Hypothalamus (tissue), 51 donors: ENCODE measurements at places on chromosomes 1 and 21.

GRCh38 chr1:14944471-14944985 is 209.0 kb upstream of the TMEM51 start:
- DNase-seq = no peak

GRCh38 chr1:94039514-94039870 is 81.5 kb downstream of the ABCA4 start:
- peak; percentile 18 for DNase-seq

- DNase-seq = no peak
These were observed 277.6 kb downstream of the KIF26B start for GRCh38 chr1:245432228-245432875.

DNA sequence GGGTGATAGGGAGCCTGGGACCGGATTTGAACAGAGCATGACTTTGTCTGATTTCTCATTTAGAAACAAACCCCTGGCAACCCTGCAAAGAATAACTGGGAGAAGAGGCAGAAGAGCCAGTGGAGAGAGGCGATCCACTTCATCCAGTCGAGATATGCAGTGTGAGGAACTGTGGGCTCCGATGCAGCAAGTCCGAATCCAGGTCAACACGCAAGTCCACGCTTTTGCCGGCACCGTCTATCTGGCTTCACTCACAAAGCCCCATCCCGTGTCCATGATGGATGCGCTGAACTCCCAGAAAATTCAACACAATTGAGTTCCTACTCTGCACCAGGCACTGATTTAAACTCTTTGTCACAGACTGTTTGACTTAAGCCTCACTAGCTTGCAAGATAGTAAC is 191.3 kb downstream of the GRIK3 start:
- no peak for DNase-seq

GRCh38 chr1:234405676-234406075 is 32.4 kb downstream of the COA6 start:
- no peak for DNase-seq

GRCh38 chr1:101137144-101138126 is 99.4 kb upstream of the S1PR1 start:
- no peak for DNase-seq

- DNase-seq = no peak
These were observed 31.1 kb downstream of the EDARADD start for GRCh38 chr1:236425031-236425663.

DNA sequence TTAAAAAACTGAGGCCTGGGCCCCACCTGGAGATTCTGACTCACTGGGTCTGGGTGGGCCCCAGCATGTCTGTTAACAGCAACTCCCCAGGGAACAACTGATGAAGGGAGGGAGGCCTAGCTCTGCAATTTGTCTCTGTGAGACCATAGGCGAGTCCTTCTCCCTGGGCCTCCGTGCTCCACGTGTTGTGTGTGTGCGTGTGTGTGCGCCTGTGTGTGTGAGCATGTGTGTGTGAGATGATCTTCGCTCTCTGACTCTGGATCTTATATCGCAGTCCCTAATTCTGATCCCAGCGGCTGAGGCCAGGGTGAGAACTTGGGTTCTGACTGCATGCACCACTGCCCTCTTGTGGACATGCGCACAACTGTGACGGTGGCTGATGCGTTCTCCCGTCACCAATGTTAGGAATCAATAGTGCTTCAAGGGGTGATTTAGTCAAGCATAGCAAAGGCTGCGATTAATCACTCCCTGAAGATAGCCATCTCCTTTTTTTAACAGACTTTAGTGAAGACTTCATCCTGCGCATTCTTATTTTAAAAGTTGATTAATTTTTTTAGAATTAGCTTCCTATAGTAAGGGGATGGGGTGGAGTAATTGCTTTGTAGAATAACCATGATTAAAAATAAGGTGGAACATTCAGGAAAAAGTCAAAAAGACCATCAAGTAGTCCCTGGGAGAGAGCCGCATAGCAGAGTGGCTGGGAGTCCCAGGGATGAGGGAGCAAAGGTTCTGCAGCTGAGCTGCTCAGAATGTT is 62.4 kb upstream of the USP24 start:
- peak; percentile 81 for DNase-seq

GRCh38 chr1:206036663-206037455 is 13.2 kb upstream of the CTSE start:
- no peak for DNase-seq

DNA sequence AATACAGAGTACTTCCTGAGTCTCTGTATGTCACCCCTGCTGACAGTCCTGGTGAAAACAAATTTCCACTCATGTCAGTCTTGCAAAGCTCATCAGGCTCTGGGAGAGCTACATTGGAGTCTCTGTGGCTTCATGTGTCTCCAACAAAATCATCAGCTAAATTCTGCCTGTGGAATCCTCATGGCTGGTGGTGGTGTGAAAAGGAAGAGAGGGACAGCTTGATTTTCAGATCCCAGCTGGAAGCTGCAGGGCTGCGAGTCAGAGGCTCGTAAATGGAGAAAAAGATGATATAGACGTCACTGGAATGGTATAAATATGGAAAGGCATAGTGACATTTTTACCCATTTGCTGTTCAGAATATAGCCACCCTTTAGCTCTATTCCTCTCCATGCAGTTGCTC is 150.2 kb downstream of the ASTN1 start:
- DNase-seq = no peak

GRCh38 chr1:198113342-198113750 is 43.5 kb upstream of the NEK7 start:
- no peak for DNase-seq

DNA sequence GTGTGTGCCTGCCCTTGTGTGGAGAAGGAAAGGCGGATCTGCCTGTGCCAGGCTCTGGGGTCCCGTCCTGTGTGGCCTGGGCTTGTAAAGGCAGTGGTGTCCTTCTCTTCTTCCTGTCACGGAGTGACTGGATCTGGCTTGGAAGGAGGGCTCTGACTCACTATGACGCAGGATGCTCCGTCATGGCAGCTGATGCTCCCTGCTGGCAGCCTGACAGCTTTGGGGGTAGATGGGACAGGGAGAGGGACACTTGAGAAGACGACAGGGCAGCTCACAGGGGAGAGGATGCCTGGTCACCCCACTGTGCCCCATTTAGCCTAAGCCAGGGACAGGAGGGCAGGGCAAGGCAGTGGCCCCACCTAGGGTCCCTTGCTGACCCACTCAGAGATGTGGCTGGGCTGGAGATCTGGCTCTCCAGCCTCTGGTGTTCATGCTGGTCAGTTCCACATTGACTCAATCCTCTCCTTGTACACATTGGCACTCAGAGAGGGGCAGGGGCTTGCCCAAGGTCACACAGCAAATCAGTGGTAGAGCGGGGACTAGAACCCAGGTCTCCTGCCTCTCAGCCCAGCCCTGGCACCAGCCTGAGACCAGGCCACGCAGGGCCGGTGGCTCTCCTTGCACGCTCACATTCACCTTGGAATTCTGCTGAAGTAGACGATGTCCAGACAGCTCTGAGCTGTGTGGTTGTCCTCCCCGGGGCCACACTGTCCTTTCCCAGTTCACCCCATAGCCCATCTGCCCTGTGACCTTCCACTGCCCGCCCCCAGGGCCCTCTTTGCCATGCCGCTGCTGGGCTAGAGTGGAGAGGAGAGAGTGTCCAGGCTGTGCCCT is 2.8 kb upstream of the FAM131C start:
- DNase-seq = no peak

DNA sequence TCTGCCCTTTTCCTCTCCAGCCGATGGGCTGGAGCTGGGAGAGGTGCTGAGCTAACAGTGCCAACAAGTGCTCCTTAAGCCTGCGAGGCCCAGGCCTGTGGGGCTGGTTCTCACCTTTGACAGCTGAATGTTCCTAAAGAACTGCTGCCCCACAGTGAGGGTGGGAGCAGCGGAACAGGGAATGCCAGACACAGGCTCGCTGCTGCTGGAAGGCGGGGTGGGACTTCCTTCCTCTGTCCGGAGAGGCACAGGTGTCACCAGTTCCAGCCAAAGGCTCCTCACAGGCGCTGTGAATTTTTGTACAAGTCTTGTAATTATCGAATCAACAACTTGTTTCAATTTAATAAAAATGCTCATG is 47.1 kb downstream of the COQ8A start:
- DNase-seq = no peak

- DNase-seq = no peak
These were observed 16.4 kb upstream of the LRRC52 start for GRCh38 chr1:165527251-165528007.

GRCh38 chr1:187537936-187538335 is 709.2 kb downstream of the PLA2G4A start:
- no peak for DNase-seq

GRCh38 chr1:32984090-32984454 is 19.5 kb upstream of the RNF19B start:
- no peak for DNase-seq

DNA sequence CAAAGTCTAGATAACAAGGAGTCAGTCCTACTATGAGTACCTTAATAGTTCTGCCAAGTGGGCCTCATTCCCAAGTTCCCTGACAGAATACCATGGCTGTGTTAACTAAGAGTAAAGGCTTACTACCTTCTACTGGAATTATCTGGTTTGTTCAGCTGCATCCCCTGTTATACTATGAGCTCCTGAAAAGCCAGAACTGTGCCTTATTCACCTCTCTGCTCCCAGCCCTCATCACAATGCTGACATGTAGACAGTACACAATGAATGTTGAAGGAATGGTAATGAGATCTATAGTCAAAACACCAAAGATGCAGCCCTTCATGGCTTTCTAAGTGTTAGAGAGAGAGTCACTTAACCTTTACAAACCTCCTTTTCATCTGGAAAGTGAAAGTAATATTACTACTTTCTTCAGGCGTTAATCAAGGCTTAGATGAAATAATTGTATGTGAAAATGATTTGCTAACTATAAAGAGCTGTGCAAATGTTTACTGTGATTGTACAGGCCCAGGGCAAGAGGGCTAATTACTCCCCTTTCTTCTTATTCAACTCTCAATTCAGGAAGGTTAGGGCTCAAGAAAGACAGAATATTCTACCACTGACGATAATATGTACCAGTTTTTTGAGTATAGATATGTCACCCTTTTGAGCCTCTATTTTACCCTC is 70.3 kb upstream of the MROH9 start:
- DNase-seq = no peak

- no peak for DNase-seq
These were observed 24.5 kb downstream of the TP73 start for GRCh38 chr1:3676581-3677470.

- DNase-seq = no peak
These were observed 77.0 kb downstream of the RWDD3 start for GRCh38 chr1:95311014-95311413.

GRCh38 chr1:18681423-18681835 is 50.8 kb downstream of the PAX7 start:
- DNase-seq = no peak

DNA sequence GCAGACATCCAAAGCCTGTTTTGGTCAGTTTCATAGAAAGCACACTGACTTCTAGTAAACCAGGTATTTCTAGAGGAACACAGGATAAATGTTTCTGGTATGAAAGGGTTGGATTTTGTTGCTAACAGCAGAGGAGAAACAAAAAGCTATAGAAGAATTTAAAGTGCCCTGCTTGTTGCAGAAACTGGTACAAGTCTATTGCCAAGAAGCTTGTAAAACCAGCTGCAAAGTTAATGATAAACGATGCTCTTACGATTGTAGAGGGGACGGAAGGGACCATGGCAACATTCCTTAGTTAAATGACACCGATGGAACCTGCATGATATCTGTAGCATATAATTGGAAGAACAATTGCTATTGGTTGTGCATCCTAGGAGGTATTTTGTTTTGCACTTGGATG is 40.1 kb downstream of the SLC35F3 start:
- DNase-seq = no peak

DNA sequence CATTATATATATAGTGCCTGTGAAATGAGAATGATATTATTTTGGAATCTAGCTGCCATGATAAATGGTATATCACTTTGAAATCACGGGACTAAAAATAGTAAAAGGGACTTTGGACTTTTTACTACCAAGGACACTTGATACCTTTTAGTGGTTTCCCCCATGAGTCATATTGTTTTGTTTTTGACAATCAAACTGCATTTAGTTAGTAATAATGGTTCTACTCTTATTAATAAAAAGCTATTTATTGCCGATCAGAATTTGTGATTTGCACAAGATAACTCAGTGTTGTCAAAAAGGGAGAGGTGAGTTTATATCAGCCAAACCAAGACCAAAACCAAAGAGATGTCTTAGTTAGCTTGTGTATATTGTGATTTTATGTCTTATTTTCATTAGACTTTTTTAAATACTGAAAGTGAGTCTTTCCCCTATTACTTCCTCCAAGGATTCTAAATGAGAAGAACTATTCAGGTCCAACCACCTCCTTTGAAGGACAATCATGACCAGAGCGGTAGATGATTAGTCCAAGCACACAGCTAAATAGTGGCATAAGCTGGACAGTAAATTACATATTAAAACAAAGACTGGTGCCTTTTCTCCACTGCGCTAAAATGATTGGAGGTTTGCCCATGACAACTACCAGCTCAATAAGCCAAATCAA is 281.7 kb upstream of the ESRRG start:
- DNase-seq = no peak

DNA sequence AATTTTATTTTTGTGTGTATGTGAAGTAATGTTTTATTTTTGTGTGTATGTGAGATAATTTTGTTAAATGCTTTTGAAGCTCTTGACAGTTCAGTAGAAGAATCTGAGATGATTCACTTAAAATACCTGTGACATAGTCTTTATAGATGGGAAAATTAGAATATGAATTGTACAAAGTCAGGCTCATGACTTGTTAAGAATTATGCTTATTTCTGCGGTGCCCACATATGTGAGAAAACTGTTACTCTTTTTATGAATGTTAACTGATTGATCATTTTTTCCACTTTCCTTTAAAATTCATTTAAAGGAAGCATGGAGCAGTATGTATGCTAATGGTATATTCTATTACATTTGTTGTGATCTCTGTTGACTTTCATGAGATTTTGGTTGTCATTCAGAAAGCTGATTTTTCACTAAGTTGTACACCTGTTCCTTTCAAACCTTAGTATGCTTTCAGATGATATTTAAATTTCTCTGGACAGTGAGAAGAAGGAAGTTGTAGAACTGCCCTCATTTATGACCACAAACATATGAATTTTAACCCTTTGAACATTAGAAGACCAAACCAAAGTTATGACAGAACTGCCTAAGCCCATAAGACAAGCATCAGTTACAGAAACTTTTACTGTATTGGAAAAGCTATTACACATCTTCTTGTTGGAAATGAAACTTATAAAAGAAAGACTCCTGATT is 110.1 kb downstream of the POU2F1 start:
- DNase-seq = no peak

DNA sequence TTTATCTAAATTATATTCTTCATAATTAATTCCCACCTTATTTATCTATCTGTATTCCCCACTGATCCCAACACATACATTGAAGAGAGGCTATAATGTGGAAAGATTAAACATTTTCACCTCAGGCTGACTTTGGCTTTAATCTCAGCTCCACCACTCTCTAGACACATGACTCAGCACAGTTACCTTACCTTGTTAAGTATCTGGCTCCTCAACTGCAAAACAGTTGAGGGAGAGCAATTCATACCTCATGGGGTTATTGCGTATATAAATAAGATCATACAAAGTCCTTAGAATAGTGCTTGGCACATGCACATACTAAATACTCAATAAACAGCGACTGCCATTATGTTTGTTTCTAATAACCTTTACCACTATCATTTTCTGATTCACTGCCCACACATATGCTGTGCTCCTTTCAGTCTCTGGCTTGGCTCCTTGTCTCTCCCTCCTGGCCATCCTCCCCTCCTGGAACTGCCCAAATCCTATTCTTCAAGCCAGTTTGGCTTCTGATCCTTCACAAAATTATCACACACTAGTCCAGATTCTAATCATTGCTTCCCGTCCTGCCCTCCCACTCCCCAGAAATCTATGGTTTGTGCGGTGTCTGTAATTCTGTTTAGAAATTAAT is 50.1 kb downstream of the BCL9 start:
- no peak for DNase-seq

- no peak for DNase-seq
These were observed 3.0 kb downstream of the ADPRS start for GRCh38 chr1:36091698-36092097.

GRCh38 chr1:54499360-54500106 is 48.5 kb upstream of the ACOT11 start:
- no peak for DNase-seq
